ENCODE measurements at places on chromosomes 5 and 9.

- no peak for DNase-seq
These were observed 81.7 kb downstream of the FCHO2 start for GRCh38 chr5:73037545-73037944.

- no peak for DNase-seq
These were observed 82.6 kb downstream of the MED27 start for GRCh38 chr9:131997076-131997475.

- DNase-seq = no peak
These were observed 57.4 kb downstream of the IRF1 start for GRCh38 chr5:132433141-132433540.

GRCh38 chr5:10981932-10982331, 220.9 kb upstream of the DAP start:
- no peak for DNase-seq

GRCh38 chr5:21711866-21712758, 1141.0 kb downstream of the CDH12 start:
- no peak for DNase-seq

DNA sequence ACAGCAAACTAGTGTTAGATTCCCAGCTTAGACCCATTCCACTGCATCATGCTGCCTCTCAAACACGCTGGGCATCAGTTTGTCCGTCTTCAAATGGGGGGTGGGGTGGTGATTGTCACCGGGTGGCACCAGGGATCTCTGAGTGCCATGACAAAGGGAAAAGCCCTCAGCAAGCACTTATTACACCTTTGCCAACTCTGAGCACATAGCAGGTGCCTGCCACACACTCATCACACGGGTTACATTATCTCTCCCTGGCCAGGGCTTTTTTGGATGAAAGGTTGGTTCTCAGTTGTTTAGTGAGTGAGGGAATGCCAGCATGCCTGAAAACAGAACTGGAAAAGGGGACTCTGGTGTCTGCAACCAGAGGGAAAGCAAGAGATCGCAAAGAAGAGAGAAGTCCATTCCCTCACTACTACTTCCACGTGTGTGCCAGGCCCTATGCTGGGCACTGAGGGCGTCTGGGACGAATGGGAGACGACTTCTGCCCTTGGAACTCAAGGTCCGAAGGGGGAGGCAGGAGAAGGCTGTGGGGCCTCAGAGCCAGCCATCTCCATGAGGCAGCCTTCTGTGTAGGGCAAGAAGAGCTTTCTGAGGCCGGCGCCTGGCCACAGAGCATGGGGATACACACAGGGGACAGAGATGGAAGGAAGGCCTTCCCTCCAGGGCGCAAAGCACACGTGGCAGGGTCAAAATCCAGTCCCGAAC, 48.9 kb downstream of the PAX5 start:
- no peak for DNase-seq

- DNase-seq = no peak
These were observed 650 bp downstream of the FRMD3 start for GRCh38 chr9:83537331-83538171.

- DNase-seq = no peak
These were observed 13.2 kb upstream of the IER5L start for GRCh38 chr9:129191234-129191633.

- no peak for DNase-seq
These were observed 35.5 kb downstream of the VAV2 start for GRCh38 chr9:133956520-133957076.

- DNase-seq = no peak
These were observed at the start of gene BTNL9 for GRCh38 chr5:181039931-181040630. TSS of gene BTNL9 (plus strand) at chr5:181040266. CDS start at chr5:181045490, 5,224 bp downstream.

GRCh38 chr5:79829260-79829659, 139.6 kb downstream of the CMYA5 start:
- no peak for DNase-seq

DNA sequence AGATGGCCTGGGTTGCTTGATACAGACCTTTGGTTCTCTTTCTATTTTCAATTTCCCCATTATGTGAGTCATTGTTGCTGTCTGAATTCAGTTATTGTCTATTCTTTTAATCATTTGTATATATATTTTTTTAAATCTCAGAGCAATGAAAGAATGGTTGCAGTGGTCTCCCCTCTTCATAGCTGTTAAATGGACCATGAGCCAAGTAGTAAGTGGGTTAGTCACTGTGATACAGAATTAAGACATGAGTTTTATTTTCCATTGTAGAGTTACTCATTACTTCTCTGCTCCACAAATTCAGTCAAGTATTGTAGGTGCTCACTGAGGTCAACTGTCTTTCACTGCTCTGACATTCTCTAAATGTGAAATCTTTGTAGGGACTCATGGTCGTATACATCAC, 174.6 kb upstream of the GRAMD2B start:
- DNase-seq = no peak

GRCh38 chr5:170443624-170444023, 54.5 kb upstream of the KCNMB1 start:
- no peak for DNase-seq

- DNase-seq = no peak
These were observed 3.2 kb downstream of the HNRNPH1 start for GRCh38 chr5:179620293-179620692.

DNA sequence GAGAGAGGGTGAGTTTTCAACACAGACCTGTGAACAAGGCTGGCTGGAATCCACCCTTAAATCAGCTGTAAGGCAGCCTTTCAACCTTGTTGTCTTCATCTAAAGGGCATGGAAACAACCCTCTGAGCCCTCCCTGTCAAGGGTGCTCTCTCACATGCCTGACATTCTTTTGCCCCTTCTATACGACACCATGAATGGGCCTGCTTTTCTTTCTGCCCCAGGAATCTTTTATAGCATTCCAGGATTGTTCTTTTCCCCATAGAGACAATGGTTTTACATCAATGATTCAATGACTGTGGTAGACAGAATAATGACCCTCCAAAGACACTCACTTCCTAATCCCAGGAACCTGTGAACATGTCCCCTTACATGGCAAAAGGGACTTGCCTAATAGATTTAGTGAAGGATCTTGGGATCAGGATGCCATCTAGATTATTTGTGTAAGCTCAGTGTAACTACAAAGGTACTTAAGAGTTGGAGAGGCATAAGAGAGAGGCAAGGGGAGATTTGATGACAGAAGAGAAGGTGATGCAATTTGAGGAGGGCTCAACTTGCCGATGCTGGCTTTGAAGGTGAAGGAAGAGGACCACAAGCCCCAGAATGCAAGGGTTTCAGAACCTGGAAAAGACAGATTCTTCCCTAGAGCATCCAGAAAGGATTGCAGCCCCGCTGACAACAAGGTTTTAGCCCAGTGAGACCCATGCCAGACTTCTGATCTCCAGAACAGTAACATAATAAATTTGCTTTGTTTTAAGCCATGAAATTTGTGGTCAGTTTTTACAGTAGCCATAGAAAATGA, 29.2 kb upstream of the HMHB1 start:
- no peak for DNase-seq

DNA sequence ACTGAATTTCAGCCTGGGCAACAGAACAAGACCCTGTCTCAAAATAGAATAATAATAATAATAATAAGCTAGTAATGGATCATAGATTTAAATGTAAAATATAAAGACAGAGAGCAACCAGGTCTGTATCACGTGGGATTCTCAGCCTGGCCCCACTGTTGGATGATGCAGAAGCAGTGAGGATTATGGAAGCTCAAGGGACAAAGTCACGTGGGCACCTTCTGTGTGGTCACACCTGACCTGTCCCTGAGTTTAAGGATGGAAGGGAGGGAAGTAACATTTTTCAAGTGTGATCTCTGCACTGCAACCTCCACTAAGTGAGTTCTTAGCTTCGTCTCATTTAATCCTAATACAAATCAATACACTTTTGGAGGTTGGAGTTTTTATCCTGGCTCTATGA, 212.5 kb upstream of the IER5L start:
- DNase-seq = no peak

- DNase-seq = no peak
These were observed 15.9 kb upstream of the LTC4S start for GRCh38 chr5:179777909-179778308.

DNA sequence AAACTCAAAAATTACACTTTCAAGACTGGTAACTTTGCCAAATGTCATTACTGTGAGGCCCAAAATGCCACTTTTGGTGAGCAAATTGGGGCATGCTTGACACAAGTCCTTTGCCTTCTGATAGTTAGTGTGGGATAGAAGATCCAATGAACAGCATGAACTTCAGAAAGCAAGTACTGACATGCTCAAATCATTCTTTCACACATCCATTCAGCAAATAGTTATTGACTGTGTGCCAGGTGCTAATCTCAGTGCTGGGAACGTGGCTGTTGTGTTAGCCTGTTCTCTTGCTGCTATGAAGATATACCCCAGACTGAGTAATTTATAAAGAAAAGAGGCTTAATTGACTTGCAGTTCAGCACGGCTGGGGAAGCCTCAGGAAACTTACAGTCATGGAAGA, 247.0 kb downstream of the CHSY3 start:
- no peak for DNase-seq

Data from effector memory CD8-positive, alpha-beta T cell (primary cell).